Omental fat pad (tissue), 4 donors: ENCODE measurements at places on chromosomes 12 and 14. TPM values are rescaled to one million over a fixed set of nuclear protein-coding genes. Genes with fewer than 3 reads are reported as not detected.

SYCP3 gene
- total RNA-seq: 0.36 TPM

SERPINA9 gene
- not detected for total RNA-seq

ATG2B gene
- total RNA-seq: 27.7 TPM

HHIPL1 gene
- 4.7 TPM for total RNA-seq

OVCH1 gene
- 0.19 TPM for total RNA-seq

ZNF84 gene
- total RNA-seq: 29.2 TPM

CYP27B1 gene
- 5.6 TPM for total RNA-seq

TMEM179 gene
- total RNA-seq: not detected

IAPP gene
- not detected for total RNA-seq

FGF23 gene
- not detected for total RNA-seq

CPM gene
- total RNA-seq: 478 TPM

KCNH5 gene
- 6.2 TPM for total RNA-seq

FAR2 gene
- 15.8 TPM for total RNA-seq

NDUFA9 gene
- total RNA-seq: 20.5 TPM

SRRM4 gene
- total RNA-seq: not detected

MTA1 gene
- total RNA-seq: 47.1 TPM

TMBIM4 gene
- 137 TPM for total RNA-seq

FAM161B gene
- total RNA-seq: 6.5 TPM

HOXC4 gene
- total RNA-seq: 0.84 TPM
